Thoracic aorta (tissue), 2 donors: ENCODE measurements at places on chromosomes 7 and 10.

GRCh38 chr10:35950701-35951100, 308.6 kb upstream of the FZD8 start:
- no peak for DNase-seq

DNA sequence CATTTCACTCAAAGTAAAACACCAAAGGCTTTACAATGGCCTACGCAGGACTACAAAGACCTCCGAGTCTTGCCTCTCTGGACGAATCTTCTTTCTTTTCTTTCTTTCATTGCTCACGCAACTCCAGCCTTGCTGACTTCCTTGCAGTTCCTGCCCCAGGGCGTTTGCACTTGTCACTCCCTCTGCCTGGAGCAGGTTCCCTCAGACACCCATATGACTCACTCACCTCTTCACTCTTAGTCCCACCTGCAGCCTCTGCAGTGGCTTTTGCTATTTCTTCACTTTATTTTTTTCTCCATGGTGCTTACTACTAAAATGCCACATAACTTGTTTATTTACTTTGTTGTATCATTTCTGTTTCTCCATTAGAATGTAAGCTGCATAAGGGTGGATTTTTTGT, 33.1 kb downstream of the GHRHR start:
- DNase-seq = no peak

DNA sequence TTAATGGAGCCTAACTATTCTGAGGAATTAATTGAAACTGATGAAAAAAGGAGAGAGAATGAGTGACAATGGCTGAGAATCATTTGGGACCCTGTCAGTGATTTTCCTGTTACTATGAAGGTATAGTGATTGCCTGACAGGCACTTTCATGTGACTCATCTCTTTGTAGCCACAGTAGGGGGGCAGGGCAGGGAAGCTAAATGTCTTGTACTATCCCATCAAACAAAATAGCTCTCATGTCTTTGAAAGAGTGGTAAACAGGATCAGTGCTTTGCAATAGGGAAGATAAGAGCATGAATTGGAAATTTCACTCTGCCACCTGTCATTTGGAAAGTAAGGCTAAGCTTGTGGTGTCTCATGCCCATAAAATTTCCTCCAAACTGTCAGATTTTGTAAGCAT, 94.5 kb upstream of the GSDME start:
- DNase-seq = no peak

DNA sequence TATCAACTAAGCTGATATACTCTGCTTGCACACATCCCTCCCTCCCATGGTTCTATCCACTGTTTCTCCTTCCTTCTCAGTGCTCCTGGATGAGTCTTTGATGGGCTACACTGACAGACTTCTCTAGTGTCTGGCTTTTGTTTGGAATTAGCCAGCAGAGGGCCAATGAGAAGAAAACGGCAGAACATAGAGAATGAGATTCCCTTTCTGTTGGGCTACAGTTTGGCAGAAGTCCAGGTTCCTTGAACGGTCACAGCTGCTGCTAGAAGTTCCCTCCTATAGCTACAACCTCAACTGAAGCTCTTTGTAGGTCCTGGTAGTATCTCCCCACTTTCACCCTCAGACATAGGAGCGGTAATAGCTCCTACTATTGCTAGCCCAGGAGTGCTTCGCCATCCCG, 251.1 kb upstream of the LRRN3 start:
- no peak for DNase-seq

GRCh38 chr7:148028165-148028564, 562.4 kb upstream of the C7orf33 start:
- no peak for DNase-seq

DNA sequence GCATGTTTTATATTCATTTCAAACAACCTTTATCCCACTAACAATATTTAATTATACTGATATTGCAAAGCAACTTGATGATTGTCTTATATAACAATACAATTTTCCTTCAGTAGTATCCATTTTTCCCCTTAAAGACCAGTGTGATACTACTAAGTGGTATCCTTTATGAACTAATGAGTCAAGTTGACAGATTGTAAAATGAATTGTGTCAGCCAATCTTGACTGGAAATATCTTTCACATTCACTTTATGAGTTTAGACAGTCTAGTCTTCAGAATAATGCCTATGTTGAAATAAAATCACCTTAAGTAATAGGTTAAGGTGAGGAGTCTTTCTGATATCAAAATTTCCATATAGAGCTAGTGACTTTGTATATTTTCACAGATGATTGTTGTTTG, 950.0 kb upstream of the CELF2 start:
- DNase-seq = no peak

DNA sequence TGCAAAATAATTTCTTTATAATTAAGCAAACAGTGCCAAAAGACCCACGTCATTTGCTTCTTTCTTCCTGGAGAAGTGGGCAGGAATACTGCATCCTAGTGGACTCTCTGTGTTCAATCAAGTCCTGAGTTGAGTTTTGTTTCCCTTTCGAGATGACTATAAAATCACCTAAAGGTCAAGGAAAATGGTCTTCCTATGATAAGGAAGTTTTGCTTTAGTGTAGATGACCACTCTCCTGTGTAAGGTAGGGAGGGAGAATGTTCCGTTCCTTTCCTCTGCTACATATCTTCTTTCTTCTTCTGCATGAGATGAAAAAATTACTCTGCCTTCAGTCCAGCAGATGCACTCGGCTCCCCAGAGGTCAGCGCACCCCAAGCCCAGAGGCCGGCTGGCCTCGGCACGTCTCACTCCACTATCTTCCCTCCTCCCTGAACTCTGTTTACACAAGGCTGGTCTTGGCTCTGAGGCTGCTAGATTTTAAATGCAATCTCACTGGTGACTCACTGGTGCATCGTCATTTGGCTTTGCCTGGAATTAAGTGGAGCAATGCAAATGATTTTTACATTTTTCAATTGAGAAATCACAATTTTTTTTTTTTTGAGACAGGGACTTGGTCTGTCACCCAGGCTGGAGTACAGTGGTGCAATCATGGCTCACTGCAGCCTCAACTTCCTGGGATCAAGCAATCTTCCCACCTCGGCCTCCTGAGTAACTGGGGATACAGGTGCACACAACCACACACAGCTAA, 18.6 kb upstream of the VDAC2 start:
- DNase-seq = peak; percentile 26

DNA sequence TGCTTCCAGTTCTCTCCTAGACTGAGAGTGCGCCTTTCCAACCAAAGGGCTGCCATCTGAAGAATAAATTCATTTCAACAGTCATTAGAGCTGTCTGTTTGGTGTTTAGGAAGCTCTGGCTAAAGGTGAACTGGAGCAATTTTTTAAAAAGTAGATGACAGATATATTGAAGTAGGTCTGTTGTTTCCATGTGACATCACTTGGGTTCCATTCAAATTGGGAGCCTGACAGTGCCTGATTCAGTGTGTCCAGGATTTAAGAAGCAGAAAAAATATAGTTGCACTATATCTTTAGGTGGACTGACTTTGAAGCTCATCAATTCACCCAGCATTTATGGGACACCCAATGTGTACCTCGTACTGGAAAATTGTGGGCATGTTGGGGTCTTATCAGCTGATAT, 367.7 kb downstream of the BBS9 start:
- no peak for DNase-seq

DNA sequence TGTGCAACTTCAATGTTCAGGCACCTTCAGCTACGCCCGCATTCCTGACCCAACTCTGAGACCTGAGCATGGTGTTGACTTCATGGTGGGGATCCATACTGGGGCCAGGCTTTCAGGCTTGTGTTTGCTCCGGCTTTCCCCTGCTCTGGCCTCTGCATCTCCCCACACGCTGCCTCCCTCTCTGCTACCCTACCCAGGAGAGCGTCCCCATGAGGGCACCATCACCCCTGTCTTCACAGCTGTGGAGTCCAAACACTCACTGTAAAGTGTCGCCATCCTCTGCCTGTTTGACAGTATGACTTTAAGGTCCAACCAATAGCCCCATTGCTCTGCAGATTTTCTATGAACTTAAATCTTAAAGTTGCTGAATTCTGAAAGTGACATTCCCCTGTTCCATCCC, 199.0 kb upstream of the GRB10 start:
- DNase-seq = no peak

DNA sequence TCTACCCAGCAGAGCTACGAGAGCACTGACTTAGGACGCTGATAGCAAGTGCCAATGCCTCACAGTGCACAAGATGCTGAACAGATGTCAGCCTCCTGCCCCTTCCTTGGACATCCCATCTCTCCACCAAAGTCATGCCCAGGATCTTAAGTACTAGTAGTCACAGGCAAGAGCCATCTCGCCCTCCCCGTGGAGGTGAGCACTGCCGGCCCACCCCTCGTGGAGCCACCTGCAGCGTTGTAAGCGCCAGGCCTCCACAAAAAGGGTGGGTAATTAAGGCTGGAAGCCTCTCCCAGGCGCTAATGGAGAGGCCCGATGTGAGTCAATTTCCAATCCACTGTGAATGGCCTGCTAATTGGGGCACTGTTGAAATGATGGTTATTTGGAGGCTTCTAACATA, 156.2 kb downstream of the GRID1 start:
- DNase-seq = no peak

DNA sequence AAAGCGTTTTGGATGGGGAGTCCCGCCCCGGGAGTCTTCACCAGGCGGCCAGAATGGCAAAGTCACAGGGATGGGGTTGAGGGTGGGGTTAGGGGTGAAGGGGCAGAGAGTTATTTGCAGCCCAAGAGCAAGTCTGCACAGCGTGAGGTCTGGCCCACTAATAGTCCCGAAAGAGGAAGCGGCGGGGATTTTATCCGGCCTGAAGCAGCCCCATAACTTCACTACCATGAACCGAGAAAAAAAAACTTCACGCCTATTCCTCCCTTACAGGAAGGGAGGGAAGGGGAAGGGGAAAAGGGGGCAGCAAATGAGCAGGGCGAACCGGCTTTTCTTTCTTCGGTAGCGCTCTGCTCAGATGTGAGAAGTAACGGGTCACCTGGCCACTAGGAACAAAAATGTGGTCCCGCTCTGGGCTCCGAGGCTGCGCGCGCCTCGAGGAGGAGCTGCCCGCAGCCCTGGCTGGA, 712 bp downstream of the ITPRIP start:
- no peak for DNase-seq

- DNase-seq = no peak
These were observed 180.1 kb downstream of the TCF7L2 start for GRCh38 chr10:113130014-113130641.

DNA sequence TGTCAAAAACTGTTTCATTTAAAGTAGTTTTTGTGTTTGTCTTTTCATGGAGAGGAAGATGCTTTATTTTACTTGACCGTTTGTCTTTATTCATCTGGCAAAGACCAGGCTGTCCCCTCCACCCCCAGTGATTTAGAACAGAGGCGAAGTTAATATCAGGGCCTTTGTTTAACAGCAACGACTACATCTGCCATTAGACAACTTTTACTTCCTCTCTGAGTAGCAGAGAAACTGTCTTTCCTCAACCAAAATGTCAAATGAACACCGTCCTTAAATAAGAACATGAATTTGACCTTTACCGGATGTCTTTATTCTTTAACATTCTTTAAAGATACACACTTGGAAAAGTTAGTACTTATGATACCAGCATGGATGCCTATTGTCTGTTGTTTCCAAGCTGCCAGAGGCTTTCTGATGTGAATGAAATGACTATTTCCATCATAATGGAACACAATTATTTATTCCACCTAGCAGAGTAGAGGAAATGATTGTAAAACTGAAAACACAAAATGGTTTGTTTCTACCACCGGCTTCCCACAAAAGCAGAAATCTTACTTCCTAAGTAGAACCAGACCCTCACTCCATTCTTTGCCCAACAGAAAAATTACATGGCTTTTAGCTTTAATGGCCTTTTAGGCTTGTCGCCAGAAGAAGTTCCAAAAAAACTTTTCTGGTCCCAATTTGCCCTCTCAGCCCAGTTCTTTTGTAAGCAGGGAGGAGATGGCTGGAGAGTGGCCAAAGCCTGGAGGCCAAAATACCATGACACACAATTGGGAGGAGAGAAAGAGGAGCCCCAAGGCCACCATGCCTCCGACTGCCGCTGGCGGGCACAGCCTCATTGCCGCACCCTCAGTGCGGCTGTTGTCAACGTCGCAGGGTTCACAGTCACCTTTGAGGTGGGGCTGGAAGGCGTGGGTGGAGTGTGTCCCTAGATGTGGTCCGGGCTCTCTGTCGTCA, 168.5 kb downstream of the TEX36 start:
- no peak for DNase-seq

GRCh38 chr10:46326066-46326465, 39.3 kb downstream of the ANTXRL start:
- no peak for DNase-seq

- no peak for DNase-seq
These were observed 9.5 kb upstream of the ING3 start for GRCh38 chr7:120941064-120941463.

GRCh38 chr10:21145751-21146435, 248.8 kb upstream of the NEBL start:
- no peak for DNase-seq

GRCh38 chr7:1134951-1135350, 25.0 kb downstream of the ZFAND2A start:
- DNase-seq = no peak

GRCh38 chr10:93333278-93333978, 148.7 kb downstream of the MYOF start:
- DNase-seq = no peak

GRCh38 chr10:112022196-112022595, 161.4 kb downstream of the GPAM start:
- DNase-seq = no peak

GRCh38 chr7:106022193-106022821, 59.2 kb downstream of the CDHR3 start:
- DNase-seq = no peak

DNA sequence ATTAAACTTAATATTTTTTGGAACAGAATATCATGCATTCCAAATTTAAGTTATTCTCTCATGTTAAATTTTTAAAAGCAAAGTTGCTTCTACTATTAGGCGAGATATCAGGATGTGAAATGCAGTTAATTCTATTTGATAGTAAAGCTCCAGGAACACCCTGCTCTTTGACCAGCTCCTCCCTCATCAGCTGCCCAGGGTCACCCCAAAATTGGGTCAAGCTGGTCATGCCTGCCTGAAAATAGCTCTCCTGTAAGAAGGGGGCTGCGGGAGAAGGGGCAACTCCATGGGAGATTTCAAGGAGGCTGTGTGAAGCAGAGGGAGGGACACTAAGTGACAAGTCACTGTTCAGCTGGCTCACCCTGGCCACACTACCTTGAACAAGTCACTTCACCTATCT, 5.9 kb downstream of the PPP1R3C start:
- no peak for DNase-seq

DNA sequence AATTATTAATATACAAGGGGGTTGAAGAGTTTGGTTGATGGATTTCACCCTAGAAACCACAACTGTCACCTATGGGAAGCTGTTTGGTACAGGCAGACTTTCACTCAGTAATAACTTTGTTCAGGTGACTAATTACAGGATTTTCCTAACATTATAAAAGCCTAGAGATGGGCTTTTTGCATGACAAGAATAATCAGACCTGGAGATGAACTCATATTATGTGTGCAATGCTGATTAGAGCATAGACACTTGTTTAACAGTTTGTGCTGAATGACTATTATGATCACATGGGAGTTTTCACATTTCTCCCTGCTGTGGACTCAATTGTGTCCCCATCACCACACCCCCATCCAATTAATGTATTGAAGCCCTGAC, 90.2 kb upstream of the STEAP4 start:
- DNase-seq = no peak

GRCh38 chr10:131870831-131871672, 29.8 kb upstream of the PPP2R2D start:
- no peak for DNase-seq
